ENCODE measurements at places on chromosomes 13 and 19.

GRCh38 chr19:33432015-33432414 lies 58.5 kb downstream of the CEBPG start:
- H3K27ac ChIP-seq = no peak overlapping the region
- H3K4me3 ChIP-seq = no peak overlapping the region
- no peak for DNase-seq
- H3K4me1 ChIP-seq = peaks cover 11% of the 10 kb centered on the region
- no peaks in the 10 kb centered on the region for H3K27me3 ChIP-seq

DNA sequence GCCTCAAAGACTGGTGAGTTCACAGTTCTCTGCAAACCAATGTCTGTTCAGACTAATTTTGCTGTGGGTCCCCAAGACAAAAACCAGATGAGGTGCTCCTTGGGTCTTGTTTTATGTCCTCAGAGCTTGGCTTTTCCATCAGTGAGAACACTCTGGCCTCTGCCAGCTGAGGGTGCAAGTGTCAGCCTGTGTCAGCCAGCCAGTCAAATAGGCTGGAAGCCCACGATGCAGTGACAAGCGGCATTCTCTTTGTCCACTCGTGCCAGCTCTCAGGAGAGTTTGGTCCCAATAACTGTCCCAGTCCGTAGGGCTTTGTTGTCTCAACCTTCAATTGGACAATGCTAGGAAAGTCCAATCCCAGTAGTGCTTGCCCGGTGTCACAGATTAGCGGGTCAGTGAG lies 9.4 kb upstream of the AKT2 start:
- no peaks in the 10 kb centered on the region for H3K36me3 ChIP-seq
- no peaks in the 10 kb centered on the region for H3K27me3 ChIP-seq
- H3K27ac ChIP-seq = no peak overlapping the region
- H3K4me1 ChIP-seq = no peaks in the 10 kb centered on the region
- DNase-seq = no peak
- H3K4me3 ChIP-seq = no peak overlapping the region

DNA sequence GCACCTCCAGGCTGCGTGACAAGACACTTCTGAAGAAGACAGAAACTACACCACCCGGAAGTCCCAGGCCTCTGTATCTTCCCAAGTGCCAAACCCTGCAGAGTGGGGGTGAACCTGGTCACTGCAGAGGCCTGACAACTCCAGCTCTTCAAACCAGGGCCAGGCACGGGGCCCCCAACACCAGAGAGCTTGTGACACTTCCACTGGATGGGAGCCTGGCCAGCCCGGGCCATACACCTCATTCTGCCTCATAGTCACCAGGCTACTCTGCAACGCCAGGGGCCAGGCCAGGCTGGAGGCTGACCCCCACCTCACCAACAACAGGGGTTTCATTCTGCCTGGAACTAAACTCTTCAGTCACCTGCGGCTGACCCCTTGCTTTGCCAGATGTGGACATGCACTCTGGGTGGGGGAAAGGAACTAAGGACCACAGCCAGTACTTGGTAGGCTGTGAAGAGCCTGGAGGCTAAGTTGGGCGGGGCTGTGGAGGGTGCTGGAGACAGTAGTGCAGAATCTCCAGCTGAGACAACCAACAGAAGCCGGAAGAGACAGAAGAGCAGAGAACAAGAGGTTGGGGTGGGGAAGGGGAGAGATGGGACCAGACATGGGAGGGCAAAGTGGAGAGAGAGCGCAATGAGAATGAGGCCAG lies 23.0 kb downstream of the TUBA3C start:
- H3K27me3 ChIP-seq = peaks cover 2% of the 10 kb centered on the region
- no peaks in the 10 kb centered on the region for H3K36me3 ChIP-seq
- DNase-seq = no peak
- H3K27ac ChIP-seq = no peak overlapping the region

- peaks cover 6% of the 10 kb centered on the region for H3K27me3 ChIP-seq
- H3K4me1 ChIP-seq = no peaks in the 10 kb centered on the region
- no peak for DNase-seq
- no peaks in the 10 kb centered on the region for H3K36me3 ChIP-seq
- no peak overlapping the region for H3K4me3 ChIP-seq
These were observed 273.5 kb downstream of the SHISA2 start for GRCh38 chr13:25778365-25778764.

DNA sequence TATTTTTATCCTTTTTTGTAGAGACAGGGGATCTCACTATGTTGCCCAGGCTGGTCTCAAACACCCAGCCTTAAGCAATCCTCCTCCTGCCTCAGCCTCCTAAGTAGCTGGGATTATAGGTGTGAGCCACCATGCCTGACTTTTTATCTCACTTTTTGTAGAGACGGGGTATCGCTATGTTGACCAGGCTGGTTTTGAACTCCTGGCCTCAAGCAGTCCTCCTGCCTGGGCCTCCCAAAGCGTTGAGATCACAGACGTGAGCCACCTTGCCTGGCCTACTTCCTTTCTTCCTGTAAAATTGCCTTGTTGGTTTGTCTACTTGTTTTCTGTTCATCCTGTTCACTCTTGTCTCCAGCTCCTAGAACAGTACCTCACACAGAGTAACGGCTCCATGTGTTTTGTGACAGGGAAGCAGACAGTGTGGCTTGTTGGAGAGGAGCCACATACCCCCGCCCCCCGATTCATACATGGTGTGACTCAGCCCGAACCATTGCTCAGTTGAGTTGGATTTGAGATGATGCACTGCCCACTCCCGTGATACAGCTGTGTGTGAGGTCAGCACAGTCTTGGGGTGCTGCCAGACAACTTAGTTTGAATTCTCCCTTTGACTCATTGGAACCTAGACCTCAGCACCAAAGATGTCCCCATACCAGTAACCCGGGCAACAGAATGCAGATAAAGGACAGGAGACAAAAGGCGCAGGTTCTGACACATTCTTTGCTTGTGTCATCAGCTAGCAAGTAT lies 34.2 kb downstream of the GPR42 start:
- H3K27ac ChIP-seq = peak overlapping the region; percentile 88
- no peaks in the 10 kb centered on the region for H3K36me3 ChIP-seq
- H3K4me1 ChIP-seq = peaks cover 18% of the 10 kb centered on the region
- H3K27me3 ChIP-seq = peaks cover 8% of the 10 kb centered on the region

DNA sequence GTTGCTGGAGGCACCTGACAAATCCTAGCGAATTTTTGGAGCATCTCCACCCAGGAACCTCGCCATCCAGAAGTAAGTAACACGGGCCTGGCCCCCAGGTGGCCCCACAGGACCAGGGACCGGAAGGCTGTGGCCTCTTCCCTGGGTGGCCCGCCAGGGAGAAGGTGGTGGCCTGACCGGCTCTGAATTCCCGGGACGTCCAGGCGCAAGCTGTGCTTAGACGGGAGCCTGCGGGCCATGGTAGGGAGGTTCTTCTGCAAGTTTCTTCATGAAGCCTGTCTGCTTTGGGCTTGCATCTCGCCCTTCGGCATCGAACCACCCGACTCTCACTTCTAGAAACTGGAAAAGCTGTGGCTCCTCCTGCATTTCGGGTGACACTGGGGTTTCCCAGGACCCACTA lies 47.4 kb downstream of the KDM4B start:
- peaks cover 5% of the 10 kb centered on the region for H3K36me3 ChIP-seq
- no peaks in the 10 kb centered on the region for H3K27me3 ChIP-seq
- H3K27ac ChIP-seq = no peak overlapping the region
- peaks cover 2% of the 10 kb centered on the region for H3K4me1 ChIP-seq
- DNase-seq = no peak

DNA sequence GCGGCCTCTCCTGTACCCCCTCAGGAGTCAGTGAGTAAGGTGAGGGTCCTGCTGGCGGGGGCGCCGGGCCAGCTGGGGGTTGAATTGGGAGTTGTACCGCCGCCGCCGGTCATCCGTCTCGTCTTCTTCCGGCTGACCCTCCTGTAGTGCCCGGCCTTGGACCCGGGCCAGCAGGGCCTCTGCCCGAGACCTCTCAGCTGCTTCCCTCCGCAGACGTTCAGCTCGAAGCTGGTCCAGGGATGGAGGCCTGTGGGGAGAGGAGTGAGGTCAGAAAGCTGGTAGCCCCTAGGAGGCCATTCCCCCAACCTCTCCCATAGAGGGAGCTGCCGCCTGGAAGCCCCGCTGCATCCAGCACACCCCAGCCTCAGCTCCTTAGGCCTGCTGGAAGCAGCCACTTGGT lies 3.8 kb downstream of the LENG1 start:
- no peaks in the 10 kb centered on the region for H3K27me3 ChIP-seq
- H3K4me1 ChIP-seq = peaks cover 43% of the 10 kb centered on the region
- H3K36me3 ChIP-seq = peaks cover 47% of the 10 kb centered on the region
- no peak for DNase-seq

GRCh38 chr19:38700350-38700901 lies 43.8 kb downstream of the CAPN12 start:
- no peak overlapping the region for H3K27ac ChIP-seq
- H3K4me1 ChIP-seq = peaks cover 16% of the 10 kb centered on the region
- peaks cover 5% of the 10 kb centered on the region for H3K36me3 ChIP-seq
- no peaks in the 10 kb centered on the region for H3K27me3 ChIP-seq
- DNase-seq = no peak

GRCh38 chr13:49635599-49636433 lies 7.5 kb downstream of the ARL11 start:
- H3K4me3 ChIP-seq = peak overlapping the region; percentile 46
- H3K27ac ChIP-seq = no peak overlapping the region
- no peaks in the 10 kb centered on the region for H3K27me3 ChIP-seq
- H3K36me3 ChIP-seq = no peaks in the 10 kb centered on the region
- H3K4me1 ChIP-seq = peaks cover 16% of the 10 kb centered on the region

GRCh38 chr13:104597546-104598180 lies 1531.4 kb upstream of the SLC10A2 start:
- peaks cover 5% of the 10 kb centered on the region for H3K27me3 ChIP-seq
- DNase-seq = no peak
- no peak overlapping the region for H3K27ac ChIP-seq
- H3K4me1 ChIP-seq = no peaks in the 10 kb centered on the region

- peaks cover 3% of the 10 kb centered on the region for H3K27me3 ChIP-seq
- no peaks in the 10 kb centered on the region for H3K36me3 ChIP-seq
- no peak overlapping the region for H3K27ac ChIP-seq
- H3K4me1 ChIP-seq = peaks cover 13% of the 10 kb centered on the region
- H3K4me3 ChIP-seq = no peak overlapping the region
These were observed 42.5 kb downstream of the SYDE1 start for GRCh38 chr19:15149737-15150136.

- no peak overlapping the region for H3K4me3 ChIP-seq
- no peak overlapping the region for H3K27ac ChIP-seq
- no peaks in the 10 kb centered on the region for H3K27me3 ChIP-seq
- no peaks in the 10 kb centered on the region for H3K4me1 ChIP-seq
- no peaks in the 10 kb centered on the region for H3K36me3 ChIP-seq
These were observed 76.4 kb downstream of the SPACA7 start for GRCh38 chr13:112452380-112453206.

- peaks cover 7% of the 10 kb centered on the region for H3K36me3 ChIP-seq
- H3K4me3 ChIP-seq = no peak overlapping the region
- H3K4me1 ChIP-seq = peaks cover 30% of the 10 kb centered on the region
- H3K27ac ChIP-seq = no peak overlapping the region
- no peak for DNase-seq
These were observed 12.7 kb upstream of the WBP4 start for GRCh38 chr13:41048640-41049039.

- H3K4me3 ChIP-seq = no peak overlapping the region
- H3K27ac ChIP-seq = peak overlapping the region; percentile 60
- no peak for DNase-seq
- H3K27me3 ChIP-seq = no peaks in the 10 kb centered on the region
These were observed 35.6 kb downstream of the EPS15L1 start for GRCh38 chr19:16435999-16436650.

GRCh38 chr19:7762719-7763293 lies at the start of gene CLEC4M:
Gene CLEC4M, plus strand, starts transcription at chr19:7763243. Its CDS starts 24 bp downstream, at chr19:7763267.
- peaks cover 23% of the 10 kb centered on the region for H3K27me3 ChIP-seq
- H3K27ac ChIP-seq = peak within 1 kb of the TSS; percentile 47

- no peaks in the 10 kb centered on the region for H3K27me3 ChIP-seq
- no peak overlapping the region for H3K27ac ChIP-seq
- H3K36me3 ChIP-seq = no peaks in the 10 kb centered on the region
These were observed 610.4 kb downstream of the TBC1D4 start for GRCh38 chr13:74871369-74872070.

DNA sequence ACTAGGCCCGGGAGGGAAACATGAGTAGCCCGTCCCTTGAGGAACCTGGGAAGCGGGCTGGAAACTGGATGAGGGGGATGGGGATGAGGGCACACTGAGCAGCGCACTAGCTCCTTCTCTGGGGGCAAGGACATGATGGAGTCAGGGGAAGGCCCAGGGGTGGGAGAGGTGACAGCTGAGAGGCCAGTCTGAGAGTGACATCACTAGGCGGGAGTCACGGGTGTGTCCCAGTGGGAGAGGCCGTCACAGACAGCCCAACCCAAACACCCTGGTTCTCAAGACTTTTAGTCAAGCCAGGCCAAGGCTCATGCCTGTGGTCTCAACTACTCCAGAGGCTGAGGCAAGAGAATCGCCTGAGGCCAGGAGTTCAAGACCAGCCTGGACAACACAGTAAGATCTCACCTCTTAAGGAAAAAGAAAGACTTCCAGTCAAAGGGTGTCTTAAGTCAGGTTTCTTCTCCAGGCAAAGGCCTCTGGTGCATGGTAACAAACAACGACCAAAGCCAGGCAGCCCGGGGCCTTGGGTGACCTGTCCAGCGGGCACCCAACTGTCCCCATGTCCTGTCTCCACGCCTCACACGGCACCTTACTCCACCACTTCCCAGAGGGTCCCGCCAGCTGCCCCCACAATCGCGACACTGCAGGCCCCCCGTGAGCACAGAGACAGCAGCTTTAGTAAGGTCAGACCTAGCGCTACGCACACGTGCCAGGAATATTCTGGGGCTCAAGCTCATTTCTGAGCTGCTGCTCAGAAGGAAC lies 25.5 kb upstream of the TIMM44 start:
- H3K27me3 ChIP-seq = no peaks in the 10 kb centered on the region
- H3K4me3 ChIP-seq = no peak overlapping the region
- H3K27ac ChIP-seq = no peak overlapping the region
- no peak for DNase-seq

GRCh38 chr13:20270163-20270865 lies 38.2 kb upstream of the GJB6 start:
- H3K4me3 ChIP-seq = no peak overlapping the region
- no peaks in the 10 kb centered on the region for H3K36me3 ChIP-seq
- no peak for DNase-seq
- H3K4me1 ChIP-seq = no peaks in the 10 kb centered on the region

DNA sequence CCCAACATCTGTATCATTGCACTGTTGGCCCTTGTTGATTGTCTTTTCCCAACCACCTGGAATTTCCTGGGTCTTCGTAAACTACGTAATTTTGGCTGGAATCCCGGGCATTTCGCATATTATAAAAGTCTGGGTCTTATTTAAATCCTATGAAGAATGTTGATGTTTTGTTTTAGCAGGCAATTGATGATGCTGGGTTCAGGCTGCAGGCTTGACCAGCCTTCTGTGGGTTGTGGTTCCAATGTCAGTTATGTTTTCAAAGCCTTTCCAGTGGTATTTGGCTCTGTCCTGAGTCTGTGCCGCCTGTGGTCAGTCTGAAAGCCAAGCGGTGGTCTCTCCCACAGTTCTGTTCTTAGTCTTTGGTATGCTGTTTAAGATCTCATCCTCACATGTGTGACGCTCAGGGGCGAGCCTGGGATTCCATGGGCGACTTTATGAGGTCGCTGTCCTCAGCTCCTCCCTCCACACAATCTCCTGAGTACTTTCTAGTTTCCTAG lies 12.4 kb downstream of the SLC35E1 start:
- peaks cover 4% of the 10 kb centered on the region for H3K4me1 ChIP-seq
- H3K27me3 ChIP-seq = no peaks in the 10 kb centered on the region
- DNase-seq = no peak

GRCh38 chr13:21071924-21072323 lies 10.5 kb upstream of the LATS2 start:
- no peaks in the 10 kb centered on the region for H3K36me3 ChIP-seq
- no peak overlapping the region for H3K27ac ChIP-seq
- H3K4me3 ChIP-seq = no peak overlapping the region
